ENCODE measurements at places on chromosomes 11 and 22.

GRCh38 chr11:35403765-35404387, 15.5 kb downstream of the SLC1A2 start:
- DNase-seq, result no peak

GRCh38 chr11:73121692-73122091, 20.4 kb downstream of the FCHSD2 start:
- DNase-seq, result peak; percentile 10

- DNase-seq, result no peak
These were observed 34.8 kb upstream of the TTC12 start for GRCh38 chr11:113279591-113279990.

DNA sequence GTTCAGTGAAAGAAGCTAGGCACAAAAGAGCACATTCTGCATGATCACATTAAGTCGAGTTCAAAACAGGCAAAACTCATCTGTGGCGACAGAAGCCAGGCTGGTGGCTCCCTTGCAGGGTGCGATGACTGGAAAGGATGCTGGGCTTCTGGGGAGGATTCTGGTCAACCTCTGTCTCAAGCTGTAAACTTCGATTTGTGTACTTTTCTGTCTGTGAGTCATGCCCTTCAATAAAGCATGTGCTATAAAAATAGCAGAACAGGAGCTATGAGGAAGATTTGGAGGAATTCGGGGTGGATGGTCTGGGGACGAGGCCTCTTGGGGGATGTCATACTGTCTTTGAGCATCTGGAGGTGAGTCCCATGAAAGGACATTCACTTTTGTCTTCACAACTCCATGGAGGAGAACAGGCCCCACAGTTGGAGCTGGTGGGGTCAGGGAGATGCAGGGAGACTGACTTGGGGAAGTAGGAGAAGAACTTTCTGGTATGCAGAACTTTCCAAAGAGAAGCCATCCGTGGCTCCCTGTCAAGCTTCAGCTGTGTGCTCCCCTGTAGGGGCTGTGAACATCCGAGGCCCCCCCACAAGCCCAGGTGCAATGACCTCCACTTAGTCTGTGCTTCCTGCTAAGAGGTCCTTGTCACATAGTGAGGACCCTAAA, 77.8 kb upstream of the LINC01488 start:
- DNase-seq, result peak; percentile 72

- DNase-seq, result no peak
These were observed 1271.5 kb downstream of the BRD1 start for GRCh38 chr22:48556222-48556621.

DNA sequence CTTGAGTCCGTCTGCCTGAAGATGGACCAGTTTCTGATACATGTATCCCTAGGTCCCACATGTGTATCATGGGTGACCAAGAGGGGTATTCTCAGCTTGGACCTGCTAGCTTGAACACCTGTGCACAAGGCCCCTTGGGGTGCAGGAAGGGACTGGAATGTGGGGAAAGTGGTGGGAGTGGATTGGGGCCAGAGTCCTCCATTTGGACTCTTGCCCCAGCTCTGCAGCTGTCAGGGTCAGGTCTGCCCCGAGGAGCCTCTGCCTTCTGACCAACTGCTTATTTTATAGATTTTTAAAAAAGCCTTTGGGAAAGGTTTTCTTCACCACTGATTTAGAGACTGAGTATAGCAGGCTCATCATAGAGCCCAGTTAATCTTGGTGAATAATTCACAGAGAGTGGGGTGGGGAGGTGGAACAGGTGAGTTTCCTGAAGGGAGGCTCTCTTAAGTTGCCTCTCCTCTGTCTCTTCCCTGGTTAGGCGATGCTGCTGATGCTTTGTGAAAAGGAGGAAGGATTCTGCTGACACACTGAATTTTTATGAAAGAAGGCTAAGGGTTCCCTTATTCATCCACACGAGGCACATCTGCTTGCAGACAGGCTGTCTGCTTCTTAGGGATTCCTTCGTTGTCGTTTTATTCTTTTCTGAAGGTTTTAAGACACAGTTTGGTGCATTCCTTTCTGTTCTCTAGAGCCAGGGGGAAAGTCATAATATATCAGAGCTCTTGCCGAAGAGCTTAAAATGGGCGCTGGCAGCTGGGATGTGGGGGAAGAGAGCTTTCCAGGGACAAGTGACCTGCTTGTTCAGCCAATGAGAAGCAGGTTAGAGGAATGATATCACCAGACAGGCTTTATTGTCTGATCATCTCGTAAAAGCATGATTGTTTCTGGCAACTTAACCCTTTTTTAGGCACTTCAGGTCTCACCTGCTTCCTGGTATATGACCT, 19.9 kb downstream of the TRIM44 start:
- no peak for DNase-seq

GRCh38 chr22:20422271-20423007, 15.2 kb downstream of the SCARF2 start:
- peak; percentile 82 for DNase-seq

- DNase-seq, result peak; percentile 52
These were observed 4.9 kb downstream of the MMP13 start for GRCh38 chr11:102950622-102951081.

- no peak for DNase-seq
These were observed 188.8 kb upstream of the CADM1 start for GRCh38 chr11:115693002-115693401.

- peak; percentile 33 for DNase-seq
These were observed 103.1 kb downstream of the PTPRJ start for GRCh38 chr11:48083421-48083820.

DNA sequence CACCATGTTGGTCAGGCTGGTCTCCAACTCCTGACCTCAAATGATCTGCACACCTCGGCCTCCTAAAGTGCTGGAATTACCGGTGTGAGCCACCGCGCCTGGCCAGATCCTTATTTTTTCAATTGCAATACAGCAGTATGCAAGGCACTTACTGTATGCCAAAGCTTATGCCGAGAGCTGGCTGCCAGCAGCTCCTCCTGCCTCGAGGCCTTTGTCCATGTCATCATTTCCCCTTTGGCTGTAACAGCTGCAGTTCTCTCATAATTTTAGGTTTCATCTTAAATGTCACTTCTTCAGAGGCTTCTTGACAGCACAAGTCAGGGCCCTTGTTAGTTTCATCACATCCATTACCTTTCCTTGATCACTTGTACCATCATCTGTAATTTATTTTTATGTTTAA, 1.5 kb upstream of the SREBF2 start:
- no peak for DNase-seq

DNA sequence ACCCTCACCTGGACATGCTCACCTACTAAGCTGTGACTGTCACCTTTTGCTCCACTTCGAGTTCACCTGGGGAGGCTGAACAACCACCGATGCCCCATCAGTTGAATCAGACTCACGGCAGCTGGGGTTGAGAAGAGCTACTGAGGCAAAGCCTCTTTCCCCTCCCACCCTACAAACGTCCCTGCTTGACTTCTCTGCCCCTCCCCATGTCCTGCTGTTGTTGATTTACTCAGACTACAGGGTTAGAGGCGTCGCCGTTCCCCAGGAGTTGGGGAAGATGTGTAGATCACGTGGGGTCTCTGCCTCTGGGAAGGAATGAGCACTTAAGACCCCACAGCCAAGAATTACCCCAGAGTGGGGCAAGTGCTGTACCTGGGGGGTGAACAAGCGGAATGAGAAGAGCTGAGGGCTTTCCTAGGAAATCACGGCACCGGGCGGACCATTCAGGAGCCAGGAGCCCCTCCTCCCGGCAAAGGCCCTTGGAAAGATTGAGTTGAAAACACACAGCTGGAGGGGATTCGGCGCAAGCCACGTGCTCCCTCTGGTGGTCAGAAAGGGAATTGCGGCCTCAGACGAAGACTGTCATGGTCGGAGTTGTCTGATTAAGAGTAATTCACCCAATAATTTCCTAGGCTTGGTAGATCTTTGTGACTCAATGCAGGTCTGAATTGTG, 7.0 kb downstream of the FXYD2 start:
- DNase-seq, result peak; percentile 70

GRCh38 chr11:78372114-78372768, 45.4 kb downstream of the GAB2 start:
- no peak for DNase-seq

- DNase-seq, result peak; percentile 48
These were observed 36.1 kb downstream of the CCDC90B start for GRCh38 chr11:83249972-83250593.

DNA sequence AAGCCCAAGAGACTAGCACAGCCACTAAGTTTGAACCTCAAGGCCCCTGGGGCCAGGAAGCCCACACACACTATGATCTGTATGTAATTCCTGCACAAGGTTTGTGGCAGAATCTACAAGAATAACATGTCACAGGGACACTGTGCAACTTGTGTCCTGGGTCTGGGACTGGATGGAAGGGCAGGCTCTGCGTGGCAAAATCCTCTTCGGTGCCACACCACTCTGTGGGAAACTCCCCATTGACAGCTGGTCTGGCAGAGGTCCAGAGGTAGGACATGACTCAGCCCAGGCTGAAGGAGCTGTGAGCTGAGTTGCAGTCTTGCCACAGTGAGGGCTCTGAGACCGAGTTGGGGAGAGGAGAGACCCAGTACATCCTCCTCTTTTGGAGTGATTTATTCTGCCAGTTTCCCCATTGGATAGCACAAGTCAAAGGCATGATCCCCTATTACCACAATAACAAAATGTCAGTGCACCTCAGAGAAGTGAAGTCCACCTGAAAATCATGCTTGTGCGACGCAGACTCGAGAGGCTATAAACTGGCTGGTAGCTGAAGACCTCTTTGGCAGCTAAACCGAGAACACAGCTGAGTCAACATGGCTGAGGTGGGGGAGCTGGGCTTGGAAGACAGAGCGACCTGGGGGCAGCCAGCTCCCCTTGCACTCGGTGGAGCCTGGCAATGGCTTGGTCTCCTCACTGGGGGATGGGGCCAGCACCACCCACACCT, 23.3 kb upstream of the SERPIND1 start:
- peak; percentile 83 for DNase-seq

GRCh38 chr11:94909371-94909820, 64.0 kb downstream of the CWC15 start:
- DNase-seq, result peak; percentile 88

- no peak for DNase-seq
These were observed 80.1 kb upstream of the RTL6 start for GRCh38 chr22:44578110-44578457.

GRCh38 chr22:38172832-38173640, 8.6 kb downstream of the PLA2G6 start:
- no peak for DNase-seq

GRCh38 chr11:6663794-6664469, 8.3 kb upstream of the DCHS1 start:
- no peak for DNase-seq

DNA sequence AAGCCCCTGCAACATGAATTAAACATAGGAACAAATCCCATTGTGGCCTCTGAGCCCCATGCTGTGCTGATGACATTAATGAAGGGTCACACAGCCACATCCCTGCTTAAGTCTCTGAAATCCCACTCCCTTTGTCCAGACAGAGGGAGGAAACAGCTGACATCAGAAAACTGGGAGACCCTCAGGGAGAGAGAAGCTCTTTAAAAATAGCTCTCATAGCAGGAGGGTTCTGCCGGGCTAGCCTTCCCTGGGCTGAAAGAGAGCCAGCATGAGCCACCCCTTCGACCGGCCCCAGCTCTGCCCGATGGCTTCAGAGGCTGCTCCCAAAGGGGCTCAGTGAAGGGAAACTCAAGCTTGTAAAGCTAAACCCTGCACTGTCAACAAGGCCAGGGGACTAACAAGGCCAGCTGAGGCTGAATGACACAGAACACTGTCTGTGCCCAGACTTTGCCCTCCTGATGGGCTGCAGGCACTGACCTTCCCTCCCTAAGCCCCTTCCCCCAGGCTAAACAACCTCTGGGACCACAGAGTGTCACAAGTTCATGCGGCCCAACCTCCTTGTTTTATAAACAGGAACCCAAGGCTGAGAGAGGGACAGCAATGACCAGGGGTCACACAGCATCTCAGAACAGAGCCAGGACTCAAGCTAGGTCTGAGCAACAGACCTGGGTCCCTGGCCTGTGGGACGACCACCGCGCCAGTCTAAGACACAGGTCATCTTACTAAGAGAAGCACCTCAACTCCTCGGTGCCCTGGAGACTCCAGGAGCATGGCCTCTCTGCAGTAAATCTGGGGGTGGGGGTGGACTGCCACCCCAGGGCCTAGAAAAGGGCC, 163.8 kb downstream of the CHST1 start:
- no peak for DNase-seq

- DNase-seq, result no peak
These were observed 15.1 kb downstream of the POU2AF1 start for GRCh38 chr11:111363985-111364384.

DNA sequence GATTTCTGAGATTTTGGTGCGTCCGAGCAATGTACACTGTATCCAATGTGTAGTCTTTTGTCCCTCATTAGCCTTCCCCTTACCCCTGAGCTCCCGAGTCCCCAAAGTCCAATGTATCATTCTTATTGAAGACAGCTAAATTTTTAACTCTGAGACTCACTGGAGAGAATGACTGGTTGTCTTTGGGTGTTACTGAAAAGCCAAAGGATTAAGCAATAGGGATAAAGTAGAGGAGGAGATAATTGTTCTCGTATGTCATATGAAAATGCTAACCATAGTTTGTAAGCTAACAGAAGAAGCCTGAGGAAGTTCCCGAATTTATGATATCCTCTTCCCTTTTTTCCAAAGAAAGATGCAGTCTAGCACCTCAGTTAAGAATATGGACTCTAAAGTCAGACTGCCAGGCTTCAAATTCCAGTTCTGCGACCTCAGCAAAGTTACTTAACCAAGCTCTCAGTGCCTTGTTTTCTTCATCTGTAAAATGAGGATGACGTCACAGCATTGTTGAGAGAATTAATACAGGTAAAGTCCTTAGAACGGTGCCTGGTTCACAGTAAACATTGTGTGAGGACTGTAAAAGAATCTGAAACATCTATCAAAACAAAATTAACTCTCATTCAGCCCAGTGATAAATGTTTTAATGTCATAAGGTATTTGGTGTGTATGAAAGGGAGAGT, 1.6 kb upstream of the MSANTD2 start:
- no peak for DNase-seq

GRCh38 chr11:14967581-14968243, 4.4 kb downstream of the CALCA start:
- no peak for DNase-seq

GRCh38 chr22:40190501-40190900, 12.8 kb downstream of the TNRC6B start:
- DNase-seq, result no peak

GRCh38 chr11:79393362-79394043, 47.3 kb downstream of the TENM4 start:
- DNase-seq, result no peak

GRCh38 chr11:64103277-64103985, 62.5 kb downstream of the MACROD1 start:
- DNase-seq, result no peak

DNA sequence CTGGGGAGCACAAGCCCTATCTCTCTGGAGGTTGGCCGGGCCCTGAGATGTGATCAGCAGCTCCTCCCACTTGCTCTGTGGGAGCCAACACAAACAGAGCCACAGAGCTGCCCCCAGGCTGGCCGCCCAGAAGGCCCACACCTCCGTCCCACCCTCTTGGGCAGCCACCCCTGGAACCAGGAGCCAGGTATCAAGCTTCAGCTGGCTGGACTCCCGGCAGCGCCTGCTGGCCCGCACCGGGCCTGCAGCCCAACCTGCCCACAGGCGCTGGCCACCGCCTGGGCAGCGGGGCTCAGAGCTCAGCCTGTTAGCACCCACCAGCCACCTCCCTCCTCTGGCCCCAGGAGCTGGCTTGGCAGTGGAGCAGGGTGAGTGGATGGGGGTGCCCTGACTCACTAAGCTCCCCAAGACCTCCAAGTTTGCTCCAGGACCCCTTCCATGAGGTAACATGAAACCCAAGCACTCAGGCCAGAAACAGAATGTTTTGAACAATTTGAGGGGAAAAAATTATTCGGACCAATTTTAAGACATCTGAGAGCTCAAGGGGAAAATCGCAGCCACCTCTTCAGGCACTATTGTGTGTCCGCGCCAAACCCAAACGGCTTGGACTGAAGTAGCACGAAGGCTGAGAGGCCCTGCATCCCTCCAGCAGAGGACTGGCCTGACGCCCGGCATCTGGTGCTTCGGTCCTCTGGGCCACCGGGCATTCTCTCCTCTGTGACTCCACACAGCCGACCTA, 450.8 kb downstream of the SOX6 start:
- no peak for DNase-seq
